T47D (cell line): ENCODE measurements at places on chromosomes 1 and 21.

GRCh38 chr1:186738926-186739325 is 58.7 kb upstream of the PTGS2 start:
- DNase-seq: no peak

- DNase-seq: no peak
These were observed 16.9 kb downstream of the TINAGL1 start for GRCh38 chr1:31593136-31593665.

GRCh38 chr1:185311589-185312225 is 5.3 kb downstream of the IVNS1ABP start:
- DNase-seq: no peak

- no peak for DNase-seq
These were observed 83.1 kb upstream of the LYPLAL1 start for GRCh38 chr1:219090607-219091006.

DNA sequence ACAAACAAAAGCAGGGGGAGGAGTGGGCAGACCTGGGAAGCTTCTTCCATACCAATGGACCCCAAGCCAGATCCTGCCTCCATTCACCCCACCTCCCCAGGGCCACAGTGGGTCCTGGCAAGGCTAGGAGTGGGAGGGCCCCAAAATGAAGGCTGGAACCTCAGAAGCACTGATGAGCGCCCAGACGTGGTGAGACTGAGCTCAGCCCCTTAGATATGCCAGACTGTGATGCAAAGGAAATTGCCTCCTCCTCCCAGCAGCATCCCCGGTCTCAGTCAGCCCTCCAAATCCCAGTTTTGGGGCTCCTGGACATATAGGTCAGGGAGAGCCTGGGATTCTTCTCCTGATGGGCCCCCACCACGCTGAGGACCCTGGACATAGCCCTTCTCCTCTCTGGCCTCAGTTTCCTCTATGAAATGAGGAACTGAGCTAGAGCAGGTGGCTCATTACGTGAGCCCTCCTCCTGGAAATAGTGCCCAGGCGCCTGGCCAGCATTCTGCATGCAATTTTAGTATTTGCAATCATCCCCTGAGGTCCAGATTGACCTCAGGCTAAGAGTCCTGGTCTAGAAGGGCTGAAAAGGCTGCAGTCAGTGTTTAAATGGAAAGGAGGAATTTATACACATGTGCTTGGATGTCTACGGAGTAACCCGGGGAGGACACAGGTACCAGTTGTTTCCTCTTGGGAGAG is 33.5 kb downstream of the RHBG start:
- no peak for DNase-seq

- no peak for DNase-seq
These were observed 4.3 kb downstream of the INTS7 start for GRCh38 chr1:212030936-212031528.

GRCh38 chr1:93275634-93276295 is 69.9 kb upstream of the DR1 start:
- DNase-seq: no peak

DNA sequence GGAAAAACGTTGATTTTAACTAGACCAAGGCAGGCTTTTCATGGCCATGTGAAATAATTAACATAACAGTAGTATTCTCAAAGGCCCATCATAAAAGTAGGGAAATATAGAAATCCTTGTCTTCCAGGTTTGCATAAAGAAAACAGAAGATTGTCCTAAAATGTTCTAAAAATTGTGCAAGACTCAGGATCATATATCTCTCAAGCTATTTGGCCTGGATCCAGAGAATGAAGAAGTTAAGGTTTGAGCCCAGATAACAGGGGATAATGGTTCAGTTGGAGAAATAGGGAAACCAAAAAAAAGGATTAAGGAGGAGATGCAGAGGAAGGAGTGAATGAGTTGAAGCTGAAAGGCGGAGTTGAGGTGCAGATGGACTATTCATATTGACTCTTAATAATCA is 555.5 kb upstream of the NR5A2 start:
- DNase-seq: no peak

GRCh38 chr1:114318961-114319360 is 165.3 kb upstream of the SYT6 start:
- no peak for DNase-seq

DNA sequence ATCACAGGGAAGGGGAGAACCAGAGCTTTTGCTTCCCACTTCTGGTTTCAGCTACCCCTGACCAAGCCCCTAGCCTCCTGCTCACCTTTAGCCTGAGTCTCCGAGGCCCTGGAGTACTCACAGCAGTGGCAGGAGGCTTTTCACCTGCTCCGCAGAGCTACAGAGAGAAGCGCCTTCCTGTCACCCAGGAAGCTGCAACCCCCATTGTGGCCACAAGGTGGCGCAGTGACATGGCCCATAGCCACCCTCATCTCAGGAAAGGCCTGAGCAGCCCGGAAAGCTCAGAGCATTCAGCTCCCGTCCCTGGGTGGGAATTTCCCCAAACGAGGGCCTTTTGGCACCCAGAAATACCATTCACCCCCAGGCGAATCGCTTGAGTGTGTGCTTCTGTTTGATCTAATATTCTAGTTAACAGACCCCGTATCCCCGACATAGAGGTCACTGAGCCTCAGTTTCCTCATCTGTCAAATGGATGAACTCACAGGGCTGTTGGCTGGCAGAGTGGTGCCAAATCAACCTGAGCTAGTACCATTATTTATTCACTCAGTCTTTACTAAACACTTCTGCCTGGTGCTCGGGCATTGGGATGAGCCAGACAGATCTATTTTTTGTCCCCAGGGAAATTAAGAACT is 25.3 kb downstream of the A3GALT2 start:
- peak; percentile 78 for DNase-seq

GRCh38 chr1:168245042-168245441 is 19.2 kb downstream of the SFT2D2 start:
- DNase-seq: no peak

- DNase-seq: no peak
These were observed 42.3 kb downstream of the COL24A1 start for GRCh38 chr1:86114236-86114635.

DNA sequence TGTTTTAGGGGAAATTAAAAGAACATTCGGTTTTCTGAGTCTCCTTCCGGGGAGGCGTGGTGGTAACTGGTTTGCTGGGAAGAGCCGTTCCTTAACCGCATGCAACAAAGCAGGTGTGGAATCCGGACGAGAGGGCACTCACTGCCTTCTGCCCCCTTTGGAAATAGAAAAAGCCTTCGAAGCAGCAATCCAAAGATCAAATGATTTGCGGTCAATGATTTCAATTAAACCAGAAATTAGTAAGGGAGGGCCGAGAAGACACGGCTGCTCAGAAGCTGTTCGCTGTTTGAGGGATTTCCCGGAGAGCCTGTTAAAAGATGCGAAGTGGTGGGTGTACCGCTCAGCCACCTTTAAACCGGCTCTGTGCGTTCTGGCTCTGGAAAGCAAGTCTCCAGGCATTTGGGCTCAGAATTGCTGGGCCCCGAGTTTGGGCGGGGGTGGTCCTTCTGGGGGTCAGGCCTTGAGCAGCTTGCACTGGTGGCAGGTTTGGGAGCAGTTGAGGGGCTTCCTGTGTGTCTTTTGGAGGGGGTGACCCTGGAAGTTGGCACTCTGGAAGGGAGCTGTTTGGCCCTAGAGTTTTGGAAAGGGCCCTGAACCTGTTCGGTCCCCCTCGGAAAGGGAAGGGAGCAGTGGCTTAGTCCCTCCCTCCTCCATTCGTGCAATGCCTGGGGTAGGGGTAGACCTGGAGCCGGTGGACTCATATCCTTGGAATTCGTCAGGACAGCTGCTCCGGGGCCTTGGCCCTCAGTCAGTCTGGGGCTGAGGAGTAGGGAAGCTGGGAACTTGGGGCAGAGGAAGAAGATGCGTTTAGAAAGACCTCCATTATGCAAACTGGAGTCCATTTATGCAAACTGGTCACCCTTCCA is 3.1 kb downstream of the SIM2 start:
- no peak for DNase-seq

- no peak for DNase-seq
These were observed 74.3 kb upstream of the FAM3B start for GRCh38 chr21:41242238-41242829.

- DNase-seq: peak; percentile 86
These were observed 137.5 kb downstream of the NOS1AP start for GRCh38 chr1:162206749-162207635.

DNA sequence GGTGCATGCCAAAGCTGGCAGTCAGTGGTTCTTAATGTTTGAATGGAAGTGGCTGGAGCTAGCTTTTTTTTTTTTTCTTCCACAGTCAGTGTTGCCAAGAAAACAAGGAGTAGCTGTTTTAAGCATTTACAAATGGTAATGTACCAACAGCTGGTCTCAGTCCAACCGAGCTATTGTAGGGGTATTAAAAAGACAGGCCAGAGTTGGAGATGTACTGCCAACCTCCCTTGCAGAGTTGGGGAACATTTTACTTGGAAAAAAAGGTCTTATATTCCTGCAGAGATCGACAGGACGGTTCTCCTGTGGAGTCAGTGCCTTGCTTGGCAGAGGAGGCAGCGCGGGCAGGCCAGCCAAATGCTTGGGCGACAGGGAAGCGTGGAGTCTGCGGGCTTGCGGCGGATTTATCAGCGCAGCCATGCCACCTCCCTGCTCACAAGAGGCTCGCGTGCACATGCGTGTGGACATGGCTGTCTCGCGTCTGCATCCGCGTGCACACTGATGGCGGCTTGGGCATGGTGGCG is 338.1 kb downstream of the RPS6KC1 start:
- no peak for DNase-seq

GRCh38 chr1:180534214-180534613 is 24.6 kb upstream of the OVAAL start:
- DNase-seq: no peak

DNA sequence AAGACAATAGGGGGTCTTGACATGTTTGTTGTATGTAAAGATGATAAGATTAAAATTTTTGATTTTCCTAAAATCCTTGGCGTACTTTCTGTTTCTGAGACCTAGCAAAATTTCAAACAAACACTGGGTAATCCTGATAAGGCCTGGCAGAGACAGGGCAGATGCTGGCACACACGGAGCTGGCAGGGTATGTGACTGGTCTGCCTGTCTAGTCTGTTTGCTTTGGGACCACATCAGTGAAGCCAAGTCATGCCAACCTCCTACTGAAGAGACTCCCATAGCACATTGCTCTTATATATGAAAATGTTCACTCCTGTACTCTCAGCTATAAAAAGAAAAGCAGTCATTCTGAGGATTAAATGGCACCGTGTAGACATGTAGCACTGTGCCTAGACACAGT is 14.1 kb downstream of the TOR3A start:
- DNase-seq: no peak

- DNase-seq: no peak
These were observed 722.6 kb downstream of the LRRIQ3 start for GRCh38 chr1:73475316-73475870.

DNA sequence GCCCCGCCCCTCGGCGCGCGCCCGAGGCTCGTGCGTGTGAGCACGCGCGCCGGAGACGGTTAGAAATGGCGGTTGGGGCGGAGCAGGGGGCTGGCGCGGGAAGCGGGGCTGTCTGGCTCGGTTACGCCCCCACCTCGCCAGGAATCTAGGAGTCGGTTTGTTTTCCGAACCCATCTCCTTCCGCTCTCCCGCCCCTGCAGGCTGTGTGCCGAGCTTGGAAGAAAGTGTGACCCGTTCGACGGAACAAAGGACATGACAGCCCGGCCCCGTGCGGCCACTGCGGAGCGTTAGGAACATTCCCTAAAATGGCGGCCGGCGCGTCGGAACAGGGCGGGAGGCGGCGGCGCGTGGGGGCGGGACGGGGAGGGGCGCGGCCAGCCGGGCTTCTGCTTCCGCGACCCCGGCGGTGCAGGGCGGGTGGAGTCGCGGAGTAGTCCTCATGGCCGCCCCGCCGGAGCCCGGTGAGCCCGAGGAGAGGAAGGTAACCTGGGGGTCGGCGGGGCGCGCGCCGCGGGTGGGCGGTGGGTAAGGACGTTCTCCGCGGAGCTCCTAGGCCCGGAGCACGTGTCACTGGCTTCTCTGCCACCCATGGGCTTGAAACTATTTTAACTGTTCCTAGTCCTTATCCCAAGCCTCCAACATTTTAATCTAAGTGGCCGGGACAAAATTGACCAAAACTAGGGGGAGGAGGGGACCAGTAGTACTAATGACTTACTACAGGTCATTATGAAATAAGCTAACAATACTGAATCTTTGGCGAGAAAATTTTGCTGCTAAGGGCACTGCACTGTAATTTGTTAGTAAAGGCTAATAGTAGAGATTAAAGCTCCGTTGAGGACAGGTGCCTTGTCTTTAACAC is at the start of gene COX20:
Gene COX20, plus strand, starts transcription at position 383 of the 859 bp plus-strand sequence. Its CDS starts 57 bp downstream, at position 440.
- peak; percentile 75 for DNase-seq

DNA sequence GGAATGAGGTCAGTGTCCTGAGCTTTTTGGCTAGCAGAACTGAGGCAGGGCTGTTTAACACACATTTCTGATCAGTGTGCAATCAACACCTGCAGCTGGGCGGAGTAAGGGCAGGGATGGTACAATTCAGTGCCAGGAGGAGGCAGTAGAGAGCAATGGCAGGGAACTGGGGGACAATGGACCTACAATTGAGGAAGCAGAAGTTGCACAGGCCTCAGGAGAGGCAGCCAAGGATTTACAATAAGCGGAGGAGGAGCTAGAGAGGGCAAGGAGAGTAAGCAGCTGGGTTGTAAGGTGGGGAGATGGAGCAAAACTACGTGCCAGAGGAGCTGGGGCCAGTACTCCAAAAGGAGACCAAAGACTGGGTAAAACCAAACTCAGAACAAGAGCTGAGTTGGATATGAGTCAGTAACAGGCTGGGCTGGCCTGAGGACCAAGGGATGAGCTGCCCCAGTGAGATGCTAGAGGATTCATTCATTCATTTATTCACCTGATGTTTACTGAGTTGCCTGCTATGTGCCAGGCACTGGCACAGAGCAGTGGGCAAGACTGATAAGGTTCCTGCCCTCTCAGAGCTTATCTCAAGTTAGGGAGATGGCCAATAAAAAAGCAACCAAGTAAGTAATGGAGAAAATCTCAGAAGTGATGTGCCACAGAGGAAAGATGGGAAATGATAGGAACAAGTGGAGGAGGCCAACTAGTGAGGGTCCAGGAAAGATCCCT is 10.4 kb upstream of the GALE start:
- no peak for DNase-seq
